ENCODE measurements at places on chromosomes 5 and 9.

GRCh38 chr9:112559629-112560413, 73.2 kb downstream of the KIAA1958 start:
- DNase-seq = no peak

- DNase-seq = no peak
Measured at GRCh38 chr9:122777935-122778627, 10.7 kb upstream of the OR5C1 start.

DNA sequence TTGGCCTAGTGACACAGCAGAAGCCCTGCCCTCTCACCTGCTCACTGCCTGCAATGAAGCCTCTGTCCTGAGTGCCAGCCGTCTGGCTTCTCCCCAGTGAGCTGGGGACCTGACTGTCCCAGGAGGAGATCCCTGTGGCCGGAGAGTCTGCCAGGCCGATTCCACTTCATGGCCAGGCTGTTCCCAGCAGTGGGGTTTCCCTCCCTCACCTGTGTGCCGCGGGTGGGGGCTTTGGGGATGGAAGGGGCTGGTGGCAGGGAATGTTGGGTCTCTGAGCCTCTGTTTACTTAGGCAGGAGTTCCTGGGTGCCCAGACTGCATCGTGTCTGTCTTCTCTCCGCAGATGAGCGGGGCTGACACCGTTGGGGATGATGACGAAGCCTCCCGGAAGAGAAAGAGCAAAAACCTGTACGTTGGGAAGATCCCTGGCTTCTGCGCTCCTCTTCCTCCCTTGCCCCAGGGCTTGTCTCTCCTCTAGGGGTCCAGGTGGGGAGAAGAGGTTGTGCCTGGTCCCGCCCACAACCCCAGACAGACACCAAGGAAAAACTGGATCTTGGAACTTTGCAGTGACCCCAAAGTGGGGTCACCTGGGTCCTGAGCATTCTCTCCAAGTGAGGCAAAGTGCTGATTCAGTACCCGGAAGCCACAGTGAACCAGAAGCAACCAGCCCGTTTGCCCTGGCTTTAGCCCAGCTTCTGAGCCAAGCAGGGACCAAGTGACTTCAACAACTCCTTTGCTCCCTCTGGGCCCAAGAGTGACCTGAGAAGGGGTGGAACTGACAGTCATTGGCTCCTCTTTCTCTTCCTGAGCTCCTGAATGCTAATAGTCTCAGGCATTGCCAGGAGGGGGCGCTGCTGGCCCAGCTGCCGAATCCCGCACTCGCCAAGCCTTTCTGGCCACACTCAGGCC, 127.7 kb downstream of the RGS3 start:
- peak; percentile 36 for DNase-seq

DNA sequence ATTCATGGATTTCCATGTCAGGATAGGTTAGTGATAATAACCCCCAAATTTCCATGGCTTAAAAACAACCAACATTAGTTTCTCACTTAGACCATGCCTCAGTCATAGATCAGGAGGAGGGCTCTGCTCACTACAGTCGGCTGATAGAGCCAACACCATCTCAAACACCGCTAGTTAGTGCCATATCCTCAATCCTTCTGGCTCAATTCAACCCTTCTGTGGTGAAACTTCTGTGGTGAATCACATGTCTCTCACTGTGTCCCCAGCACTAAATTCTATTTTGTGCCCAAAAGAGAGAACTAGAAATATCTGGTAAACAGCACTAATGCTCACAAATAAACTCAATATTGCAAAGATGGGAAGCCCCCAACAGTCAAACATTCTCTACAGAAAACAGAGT, 21.1 kb downstream of the ECPAS start:
- no peak for DNase-seq

DNA sequence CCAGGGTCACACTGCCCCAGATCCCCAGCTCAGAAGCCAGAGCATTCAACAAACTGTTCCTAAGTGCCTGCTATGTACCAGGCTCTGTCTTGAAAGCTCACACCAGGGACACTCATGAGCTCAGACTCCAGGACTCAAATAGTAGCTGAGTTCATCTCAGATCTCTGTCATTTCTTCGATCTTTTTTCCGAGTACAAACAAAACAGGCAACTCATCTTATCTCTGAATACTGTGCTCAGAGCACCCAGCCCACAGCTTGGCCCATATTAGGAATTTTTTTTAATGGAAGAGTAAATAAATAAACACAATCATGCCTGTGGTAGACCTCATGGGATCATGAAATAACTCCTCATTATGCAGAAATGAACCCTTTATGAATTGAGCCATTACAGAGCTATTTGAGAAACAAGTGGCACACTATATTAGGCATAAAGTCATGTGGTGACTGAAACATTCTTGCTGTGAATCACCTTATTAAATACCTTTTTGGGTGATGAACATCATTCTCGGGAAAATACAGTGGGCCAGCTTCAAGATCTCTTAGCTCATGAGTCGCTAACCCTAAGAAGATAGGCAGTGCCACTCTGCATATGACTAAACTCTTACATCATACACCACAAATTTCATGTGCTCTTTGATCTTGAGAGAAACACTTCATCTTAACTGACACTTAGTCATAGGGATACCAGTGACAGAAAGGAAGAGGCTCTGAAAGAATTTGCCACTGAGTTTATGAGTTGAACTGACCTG, 9.9 kb downstream of the SH3RF2 start:
- no peak for DNase-seq

- no peak for DNase-seq
Measured at GRCh38 chr9:72396247-72397091, 31.5 kb upstream of the ZFAND5 start.

DNA sequence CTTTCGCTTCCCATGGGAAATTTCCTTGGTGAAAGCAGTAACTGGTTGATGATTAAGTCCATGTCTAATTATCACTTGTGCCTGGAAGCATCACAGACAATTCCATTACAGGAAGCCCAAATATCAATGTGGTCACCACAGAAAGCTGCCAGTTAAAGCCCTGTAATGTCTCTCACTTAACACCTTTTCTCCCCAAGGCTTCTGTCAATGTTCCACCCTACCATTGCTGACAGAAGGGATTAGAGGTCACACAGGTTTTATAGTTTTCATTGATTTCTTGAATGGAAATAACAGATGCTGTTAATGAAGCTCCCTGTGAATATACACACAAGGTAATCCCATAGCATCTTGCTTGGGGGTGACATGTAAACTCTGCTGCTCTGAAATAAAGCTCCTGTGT, 279.2 kb downstream of the COX7C start:
- DNase-seq = no peak

- no peak for DNase-seq
Measured at GRCh38 chr5:1948111-1948510, 65.4 kb upstream of the IRX4 start.

DNA sequence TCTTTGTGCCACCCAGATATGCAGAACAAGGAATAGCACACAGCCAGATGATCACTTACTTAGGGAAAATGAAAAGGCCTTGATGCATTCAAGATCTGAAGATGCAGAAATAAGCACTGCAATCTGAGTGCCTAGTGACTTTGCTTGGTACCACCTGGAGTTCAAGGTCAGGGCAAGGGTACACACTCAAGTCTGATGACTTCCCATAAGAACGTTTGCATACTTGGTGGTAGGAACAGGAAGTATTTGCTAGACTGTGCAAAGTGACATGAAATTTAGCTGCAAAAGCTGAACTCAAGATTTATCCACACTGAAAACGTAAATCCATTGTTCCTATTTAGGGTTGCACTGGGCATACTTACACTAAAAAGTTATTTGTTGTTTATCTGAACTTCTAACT, 177.1 kb downstream of the PIK3R1 start:
- DNase-seq = no peak

- DNase-seq = no peak
Measured at GRCh38 chr5:120610145-120610544, 146.0 kb downstream of the PRR16 start.

DNA sequence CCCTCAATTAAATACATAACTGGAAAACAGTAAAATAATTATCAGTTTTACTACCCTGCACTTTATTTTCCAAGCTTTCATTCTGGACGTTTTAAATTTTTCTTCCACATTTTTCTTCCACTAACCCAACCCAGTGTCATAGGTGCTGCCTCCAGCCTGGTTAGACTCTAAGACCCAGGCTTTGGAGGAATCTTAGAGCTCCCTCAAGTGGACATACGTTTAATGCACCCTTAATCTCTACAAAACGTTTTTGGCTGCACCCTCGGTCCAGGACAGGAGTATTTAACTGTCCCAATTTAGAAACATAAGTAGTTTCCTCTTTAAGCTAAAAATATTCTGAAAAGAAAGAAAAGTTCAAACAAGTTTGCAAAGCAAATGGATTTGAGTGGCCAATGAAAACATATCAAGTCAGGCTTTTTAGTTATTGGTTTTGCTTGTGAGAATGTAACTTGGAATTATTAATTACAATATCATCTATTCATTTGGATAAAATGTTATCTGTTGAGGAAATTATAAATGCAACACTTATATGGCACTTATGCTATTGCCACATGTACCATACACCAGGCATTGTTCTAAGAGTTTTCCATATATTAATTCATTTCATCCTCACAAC, 38.9 kb downstream of the CDH6 start:
- no peak for DNase-seq

GRCh38 chr9:126945682-126946081, 31.1 kb downstream of the RALGPS1 start:
- no peak for DNase-seq

GRCh38 chr5:139828207-139828895, 32.7 kb downstream of the PSD2 start:
- no peak for DNase-seq

- DNase-seq = no peak
Measured at GRCh38 chr5:57717555-57717954, 234.9 kb upstream of the ACTBL2 start.

DNA sequence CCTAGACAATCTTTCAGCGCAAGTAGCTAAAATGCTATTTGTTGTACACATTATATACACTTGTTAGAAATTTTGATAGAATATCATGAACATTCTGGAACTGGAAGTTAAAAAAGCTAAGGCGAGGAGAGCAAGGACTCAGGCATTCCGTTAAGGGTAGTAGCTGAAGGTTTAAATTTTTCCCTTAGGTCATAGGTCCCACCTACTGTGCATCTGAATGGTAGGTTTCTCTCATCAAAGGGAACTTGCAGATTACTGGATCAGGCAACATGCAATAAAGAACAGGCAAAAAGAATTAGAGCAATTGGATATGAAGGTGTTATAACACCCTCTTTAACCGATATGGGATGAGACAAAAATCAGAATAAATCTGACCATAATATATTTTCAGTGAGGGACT, 32.8 kb downstream of the TMEM161B start:
- no peak for DNase-seq

GRCh38 chr5:162323466-162323865, 255.9 kb downstream of the GABRG2 start:
- DNase-seq = no peak

- DNase-seq = no peak
Measured at GRCh38 chr9:18427691-18428090, 46.3 kb upstream of the ADAMTSL1 start.

All from T-helper 9 cell (primary cell).